Brain microvascular endothelial cell (primary cell): ENCODE measurements at places on chromosomes 1 and 21.

GRCh38 chr21:26709090-26709489 is 136.0 kb upstream of the CYYR1 start:
- DNase-seq = no peak

- DNase-seq = peak; percentile 91
Measured at GRCh38 chr1:198118134-198118533, 38.7 kb upstream of the NEK7 start.

- DNase-seq = no peak
Measured at GRCh38 chr1:35499652-35500176, 57.5 kb downstream of the KIAA0319L start.

DNA sequence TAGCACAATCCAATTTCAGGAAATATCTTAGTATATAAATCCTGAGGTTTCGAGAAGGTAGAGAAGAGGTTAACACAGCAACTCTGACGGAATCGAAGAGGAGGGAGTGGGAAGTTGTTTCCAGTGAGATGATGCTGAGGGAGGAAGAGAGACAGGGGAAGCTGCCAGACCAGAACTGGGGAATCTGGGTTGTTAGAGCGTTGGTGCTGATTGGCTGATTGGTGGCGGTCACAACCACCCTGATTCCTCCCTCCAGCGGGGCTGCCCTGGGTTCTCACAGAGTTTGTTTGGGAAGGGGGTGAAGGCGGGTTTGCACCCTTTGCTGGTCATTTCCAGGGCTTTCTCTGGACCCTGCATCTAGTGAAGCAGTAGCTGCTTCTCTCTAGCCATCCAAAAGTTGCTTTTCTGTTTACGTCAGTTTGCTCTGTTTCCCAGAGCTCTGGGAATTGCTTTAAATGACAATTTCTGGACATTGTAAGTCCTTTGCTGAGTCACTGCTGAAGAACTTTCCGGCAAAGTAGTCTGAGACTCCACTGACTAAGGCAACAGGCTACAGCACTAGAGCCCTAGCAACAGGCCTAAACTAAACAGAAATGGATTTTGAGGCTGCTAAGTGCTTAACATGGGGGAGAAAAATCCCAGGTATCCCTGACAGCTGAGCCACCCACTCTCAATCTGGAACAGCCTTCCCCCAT is 90.1 kb downstream of the TENT5C start:
- DNase-seq = peak; percentile 95

GRCh38 chr1:231866392-231867331 is 240.1 kb downstream of the DISC1 start:
- DNase-seq = peak; percentile 41

DNA sequence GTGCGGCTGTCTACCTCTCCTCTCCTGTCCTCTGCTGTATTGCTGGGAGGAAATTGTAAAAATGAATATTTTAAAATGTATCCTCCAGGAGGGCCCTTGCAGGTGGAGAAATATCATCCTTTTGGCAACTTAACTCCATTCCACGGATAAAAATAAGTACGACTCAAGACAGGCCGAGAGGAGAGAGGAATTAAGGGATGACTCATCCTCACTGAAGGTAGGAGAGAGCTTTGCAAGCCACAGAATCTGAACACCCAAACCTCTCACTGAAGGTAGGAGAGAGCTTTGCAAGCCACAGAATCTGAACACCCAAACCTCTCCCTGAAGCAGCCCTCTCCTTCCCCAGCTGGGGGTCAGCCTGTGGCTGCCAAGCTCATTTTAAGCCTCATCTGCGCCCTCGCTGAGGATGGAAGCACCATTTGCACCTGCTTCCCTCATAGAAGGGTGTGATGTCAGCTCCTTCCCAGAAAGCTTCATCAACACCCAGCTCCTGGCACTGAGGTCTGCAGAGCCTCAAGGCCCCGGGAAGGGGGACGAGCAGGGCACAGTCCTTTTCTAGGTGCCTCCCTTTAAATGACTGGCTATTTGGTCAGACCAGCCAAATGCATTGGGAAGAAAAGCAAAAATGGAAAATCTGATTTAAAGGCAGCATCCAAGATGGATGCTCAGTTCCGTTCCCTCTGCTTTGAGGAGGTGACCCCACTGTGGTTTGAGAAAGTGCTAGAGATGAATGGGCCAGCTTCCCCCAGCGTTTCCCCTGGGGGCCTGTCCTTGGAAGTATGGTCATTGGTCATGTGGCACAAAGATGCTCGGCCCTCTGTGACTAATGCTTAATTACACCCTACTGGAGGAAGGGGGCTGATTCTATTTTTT is 12.9 kb upstream of the SELENON start:
- no peak for DNase-seq

DNA sequence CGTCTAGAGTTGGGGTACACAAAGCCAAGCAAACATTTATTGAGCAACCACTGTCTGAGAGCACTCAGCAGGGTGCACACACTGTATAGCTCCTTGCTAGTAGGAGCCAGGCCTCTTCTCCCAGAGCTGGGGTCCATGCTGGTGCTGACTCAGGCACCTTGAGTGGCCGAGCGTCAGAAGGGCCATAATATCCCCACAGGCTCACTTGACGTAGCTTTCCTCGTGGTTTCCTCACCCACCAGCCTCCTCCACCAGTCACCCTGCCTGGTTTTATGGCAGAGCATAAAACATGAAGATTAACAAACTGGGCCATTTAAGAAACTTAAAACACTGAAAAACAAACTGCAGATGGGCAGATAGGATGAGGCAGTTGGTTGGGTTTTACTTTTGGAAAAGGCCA is 361.5 kb downstream of the HHAT start:
- no peak for DNase-seq

DNA sequence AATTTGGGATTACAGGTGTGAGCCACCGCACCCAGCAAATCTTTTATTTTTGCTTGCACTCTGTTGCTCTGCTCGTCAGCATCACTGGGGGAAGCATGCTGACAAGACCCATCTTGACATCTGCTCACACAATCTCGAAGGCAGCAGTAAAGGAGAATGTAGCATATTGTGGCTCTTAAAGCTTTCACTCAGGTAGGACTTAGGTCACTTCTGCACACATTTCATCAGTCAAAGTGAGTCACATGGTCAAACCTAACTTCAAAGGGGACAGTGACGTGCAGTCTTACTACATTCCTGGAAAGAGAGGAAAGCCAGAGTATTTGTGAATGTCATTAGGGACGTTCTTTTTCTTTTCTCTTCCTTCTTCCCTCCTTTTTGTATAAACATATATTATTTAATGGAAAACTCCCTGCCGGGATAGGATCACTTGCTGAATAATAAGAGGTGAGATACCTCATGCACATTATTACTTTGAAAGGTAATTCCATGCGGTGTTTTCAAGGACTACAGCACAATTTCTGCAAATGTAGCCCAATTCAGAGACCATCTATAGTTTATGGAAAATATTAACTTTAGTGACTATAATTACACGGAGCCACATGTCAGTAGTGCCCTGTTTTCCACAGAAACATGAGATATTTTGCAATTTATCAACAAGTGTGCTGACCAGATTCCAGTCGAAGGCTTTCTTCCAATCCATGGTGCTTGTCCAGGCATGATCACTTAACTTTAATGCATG is 19.3 kb upstream of the ACBD6 start:
- DNase-seq = no peak

DNA sequence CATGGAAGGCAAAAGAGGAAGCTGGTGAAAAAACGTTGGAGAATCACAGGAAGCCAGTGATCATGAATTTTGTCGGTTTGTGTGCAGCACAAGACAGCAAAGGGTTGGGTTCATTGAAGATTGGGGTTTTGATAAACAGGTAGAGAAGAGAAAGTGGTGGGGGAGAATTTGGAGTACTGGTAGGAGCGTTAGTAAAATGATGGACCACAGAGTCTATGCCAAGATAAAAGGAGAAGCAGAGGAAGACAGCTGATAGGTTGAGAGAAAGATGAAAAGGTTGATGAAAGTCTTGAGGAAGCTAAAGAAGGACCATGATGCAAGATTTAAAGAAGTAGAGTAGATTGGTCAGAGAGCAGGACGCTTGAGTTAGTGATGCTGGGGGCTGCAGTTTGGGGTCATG is 156.8 kb upstream of the POU3F1 start:
- DNase-seq = no peak

GRCh38 chr1:196090226-196090625 is 518.0 kb downstream of the KCNT2 start:
- no peak for DNase-seq

GRCh38 chr1:29675481-29676263 is 439.4 kb downstream of the PTPRU start:
- no peak for DNase-seq

GRCh38 chr1:46677339-46677738 is 5.7 kb downstream of the TEX38 start:
- no peak for DNase-seq

DNA sequence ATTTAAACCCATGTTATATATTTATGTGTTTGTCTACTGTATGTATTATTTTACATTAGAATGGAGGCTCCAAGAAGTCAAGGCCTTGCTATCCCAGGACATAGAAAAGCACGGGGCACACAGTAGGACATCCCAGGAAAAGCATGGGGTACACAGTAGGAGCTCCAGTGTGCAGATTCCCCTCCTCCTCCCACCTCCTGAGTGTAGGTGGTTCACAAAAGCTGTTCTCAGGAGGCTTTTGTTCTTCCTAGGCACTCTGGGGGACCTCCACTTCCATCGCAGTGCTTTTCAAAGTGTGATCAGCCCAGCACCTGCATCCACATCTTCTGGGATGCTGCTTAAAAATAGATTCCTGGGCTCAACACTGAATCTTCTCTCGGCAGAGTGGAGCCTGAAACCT is 30.8 kb upstream of the VTCN1 start:
- no peak for DNase-seq

- no peak for DNase-seq
Measured at GRCh38 chr1:7613851-7614205, 157.3 kb upstream of the VAMP3 start.

DNA sequence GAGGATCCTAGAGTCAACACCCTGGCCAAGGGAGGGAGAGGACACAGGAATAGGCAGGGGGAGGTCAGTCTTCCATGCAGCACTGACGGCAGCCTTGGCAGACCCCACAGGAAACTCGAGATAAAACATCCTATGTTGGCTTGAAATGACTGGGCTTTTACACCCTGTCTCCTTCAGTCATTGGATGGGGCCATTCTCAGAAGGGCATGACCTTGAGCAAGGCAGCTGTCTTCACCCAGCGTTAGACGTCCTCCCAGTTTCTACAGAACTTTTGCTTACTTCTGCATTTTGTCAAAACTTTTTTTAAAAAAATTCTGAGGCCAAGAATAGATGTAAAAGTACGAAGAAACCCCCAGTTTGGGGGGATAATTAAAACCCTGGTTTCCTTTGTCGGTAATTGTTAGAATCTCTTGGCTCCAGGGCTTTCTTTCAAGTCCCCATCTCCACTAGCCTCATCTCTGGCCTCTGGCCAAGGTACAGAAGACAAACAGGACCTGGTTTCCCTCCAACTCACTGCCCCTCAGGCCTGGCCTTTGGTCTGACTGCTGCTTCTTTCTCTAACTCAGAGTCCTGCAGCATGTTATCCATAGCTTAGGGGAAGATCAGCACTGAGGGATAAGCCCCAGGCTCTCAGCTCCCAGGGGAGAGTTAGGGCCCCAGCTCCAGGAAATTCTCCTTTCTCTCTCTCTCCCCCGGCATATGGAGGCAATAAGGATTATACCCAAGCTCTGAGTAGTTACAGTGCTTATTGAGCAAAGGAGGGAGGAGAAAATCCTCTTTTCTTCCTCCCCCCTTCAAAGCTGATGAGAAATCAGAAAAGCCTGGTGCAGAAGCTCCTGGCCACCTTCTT is 51.6 kb upstream of the KCND3 start:
- no peak for DNase-seq

DNA sequence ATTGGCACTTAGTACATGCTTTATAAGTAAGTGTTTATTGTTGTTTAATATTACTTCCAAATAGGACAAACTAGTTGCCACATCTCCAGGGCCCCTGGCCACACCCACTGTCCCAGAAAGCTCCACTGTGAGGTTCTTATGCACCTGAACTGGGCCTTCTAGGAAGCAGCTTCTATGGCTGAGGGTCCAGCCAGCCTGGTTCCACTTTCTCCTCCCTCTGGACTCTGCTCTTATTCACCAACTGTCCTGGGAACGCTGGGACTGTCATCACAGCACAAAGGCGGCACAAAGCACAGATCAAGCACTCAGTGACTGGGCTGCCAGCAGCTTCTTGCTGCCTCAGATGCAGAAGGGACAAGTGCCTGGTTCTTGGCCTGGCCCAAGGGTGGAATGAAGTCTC is 29.6 kb upstream of the ZNF648 start:
- DNase-seq = no peak

- no peak for DNase-seq
Measured at GRCh38 chr21:21955204-21955603, 957.0 kb downstream of the NCAM2 start.

DNA sequence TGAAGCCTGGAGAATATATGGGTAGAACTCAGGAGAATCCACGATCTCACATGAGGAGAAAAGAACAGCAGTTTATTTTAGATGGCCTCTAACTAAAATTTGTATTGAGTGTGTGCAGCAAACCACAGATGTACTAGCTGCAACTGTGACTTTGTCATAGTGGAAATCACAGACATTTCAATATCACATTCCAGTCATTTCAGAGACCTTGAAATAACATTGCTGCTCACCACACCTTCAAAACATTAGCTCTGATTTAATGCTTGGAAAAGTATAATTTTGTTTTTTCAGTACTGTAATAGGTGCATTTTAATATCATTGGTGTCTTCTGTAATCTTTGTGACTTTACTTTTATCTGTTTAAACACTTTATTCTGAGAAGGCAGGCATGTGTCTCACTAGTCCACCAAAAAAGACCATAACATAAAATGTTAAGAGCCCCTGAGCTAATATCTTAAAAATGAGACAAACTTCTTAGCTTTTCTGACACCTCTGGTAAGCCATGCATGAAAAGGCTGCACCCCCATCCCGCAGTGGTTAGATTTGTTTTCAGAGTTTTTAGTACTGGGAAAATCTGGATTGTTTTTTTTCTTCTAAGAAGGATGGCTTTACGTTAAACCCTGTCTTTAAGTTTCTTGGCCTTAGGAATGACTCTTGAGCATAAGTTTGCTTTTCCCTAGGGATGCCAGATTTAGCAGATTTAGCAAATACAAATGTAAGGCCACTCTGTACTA is 30.1 kb downstream of the KCNJ15 start:
- DNase-seq = no peak

- DNase-seq = no peak
Measured at GRCh38 chr21:18349468-18349867, 54.1 kb downstream of the TMPRSS15 start.

DNA sequence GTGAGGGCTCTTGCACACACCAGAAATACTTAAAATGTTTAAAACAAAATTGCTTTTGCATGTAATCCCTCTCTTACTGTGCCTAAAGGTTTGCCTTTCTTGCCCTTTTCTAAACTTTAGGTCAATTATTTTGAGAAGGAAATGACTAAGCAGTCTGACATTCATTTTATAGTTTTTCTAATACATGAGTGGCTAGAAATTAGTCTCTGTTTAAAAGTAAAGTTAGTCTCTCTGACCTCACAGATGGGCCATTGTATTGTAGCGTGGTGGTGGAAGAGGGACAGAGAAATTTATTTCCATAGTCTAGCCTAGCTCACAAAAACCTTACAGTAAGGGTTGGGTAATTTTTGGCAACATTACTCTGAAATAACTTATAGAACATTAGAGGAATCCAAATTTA is 3.6 kb upstream of the COL11A1 start:
- no peak for DNase-seq
